ENCODE measurements at places on chromosomes 12 and 14.

- DNase-seq: no peak
Observed at GRCh38 chr14:26605602-26606001, 7.8 kb upstream of the NOVA1 start.

- no peak for DNase-seq
Observed at GRCh38 chr12:89067421-89068187, 284.7 kb downstream of the DUSP6 start.

- DNase-seq: no peak
Observed at GRCh38 chr12:92539110-92539749, 163.6 kb upstream of the PLEKHG7 start.

DNA sequence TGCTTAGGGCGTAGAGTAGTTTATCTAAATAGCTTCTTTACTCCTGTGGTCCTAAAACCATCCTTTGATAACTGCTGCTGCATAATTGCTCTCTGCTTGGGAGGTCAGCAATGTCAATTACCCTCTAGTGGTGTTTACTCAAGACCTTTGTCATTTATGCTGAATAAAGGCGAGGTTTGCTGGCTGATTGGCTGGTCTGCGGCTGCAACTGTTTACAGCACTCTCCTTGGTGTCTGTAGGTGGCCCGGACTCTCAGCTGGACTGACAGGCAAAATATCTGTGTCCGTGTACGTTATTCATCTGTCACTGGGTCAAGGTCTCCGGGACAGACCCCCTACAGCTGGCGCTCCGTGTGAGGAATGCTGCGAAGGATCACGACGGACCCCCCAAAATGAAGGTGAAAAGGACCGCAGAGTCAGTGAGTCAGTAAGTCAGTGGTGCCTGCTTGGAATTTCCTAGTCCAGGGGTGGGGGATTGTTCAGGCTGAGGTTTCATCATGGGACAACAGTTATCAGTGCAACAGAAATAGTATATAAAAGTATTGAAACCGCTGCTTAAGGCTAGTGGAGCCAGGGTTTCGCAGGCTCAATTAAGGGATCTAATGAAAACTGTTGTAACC lies 253.3 kb upstream of the DIO2 start:
- DNase-seq: no peak

- no peak for DNase-seq
Observed at GRCh38 chr12:51048661-51049251, 629 bp downstream of the LETMD1 start.

DNA sequence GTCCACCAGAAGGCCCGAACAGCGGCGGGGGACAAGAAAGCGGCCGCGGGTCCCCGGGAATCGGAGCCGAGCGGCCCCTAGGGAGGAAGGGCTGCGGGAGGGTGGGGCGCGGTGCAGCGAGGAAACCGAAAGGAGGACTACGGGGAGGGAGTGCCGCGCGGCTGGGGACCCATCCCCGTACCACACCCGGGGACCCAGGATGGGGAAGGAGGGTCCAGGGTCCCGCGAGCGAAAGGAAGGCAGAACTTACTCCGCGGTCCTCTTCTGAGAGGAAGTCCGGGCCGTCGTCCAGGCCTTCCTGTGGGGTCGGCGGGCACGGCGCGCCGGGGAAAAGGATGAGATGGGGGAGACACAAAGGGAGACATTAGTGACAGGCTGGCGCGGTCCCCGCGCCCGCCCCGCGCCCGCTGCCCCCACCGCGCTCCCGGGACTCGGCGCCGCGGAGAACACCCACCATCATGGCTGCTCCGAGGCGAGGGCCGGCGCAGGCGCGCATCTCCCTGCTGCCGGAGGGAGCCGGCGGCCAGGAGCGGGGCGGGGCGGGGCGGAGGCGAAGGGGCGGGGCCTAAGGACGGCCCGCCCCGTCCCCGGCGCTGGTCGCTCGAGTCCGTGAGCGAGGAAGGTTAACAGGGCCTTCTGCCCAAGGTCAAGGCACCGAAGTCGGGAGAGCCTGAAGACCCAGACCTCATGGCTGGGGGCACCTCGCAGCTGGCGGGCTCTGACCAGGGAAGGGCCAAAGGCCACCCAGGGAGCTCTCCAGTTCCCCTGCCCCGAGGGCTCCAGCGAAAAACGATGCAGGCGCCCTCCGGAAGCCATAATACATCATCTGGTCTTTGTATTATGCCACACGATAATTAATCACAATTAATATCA lies at the start of gene SNX6:
TSS of gene SNX6 (minus strand) at position 492 of the 873 bp plus-strand sequence. CDS start at position 460, 32 bp downstream.
- peak; percentile 12 for DNase-seq

GRCh38 chr14:95257521-95257920 lies 62.2 kb downstream of the CLMN start:
- no peak for DNase-seq
